ENCODE measurements at places on chromosomes 2 and 18.

GRCh38 chr2:18396329-18397010 is 164.0 kb downstream of the RDH14 start:
- DNase-seq, result no peak

GRCh38 chr18:48462510-48462909 is 53.3 kb upstream of the ZBTB7C start:
- no peak for DNase-seq

DNA sequence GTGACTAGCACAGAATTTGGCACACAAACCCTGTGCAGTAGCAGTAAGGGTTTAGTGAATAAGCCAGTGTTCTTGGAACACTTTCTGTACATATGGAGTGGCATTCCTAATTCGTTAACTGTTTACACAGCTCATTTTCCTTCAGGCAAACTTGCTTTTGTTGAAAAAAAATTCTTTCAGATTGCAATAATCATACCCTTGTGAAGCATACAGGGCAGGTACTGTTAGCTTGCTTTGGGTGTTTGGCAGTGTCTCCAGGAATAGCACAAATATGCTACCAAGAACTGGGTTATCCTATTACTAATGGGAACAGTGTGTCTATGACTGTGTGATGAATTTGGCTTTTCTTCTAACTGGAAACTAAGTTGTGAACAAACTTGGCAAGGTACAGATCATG is 33.4 kb downstream of the UGP2 start:
- DNase-seq, result no peak

GRCh38 chr2:120805011-120805410 is 69.3 kb downstream of the GLI2 start:
- no peak for DNase-seq

DNA sequence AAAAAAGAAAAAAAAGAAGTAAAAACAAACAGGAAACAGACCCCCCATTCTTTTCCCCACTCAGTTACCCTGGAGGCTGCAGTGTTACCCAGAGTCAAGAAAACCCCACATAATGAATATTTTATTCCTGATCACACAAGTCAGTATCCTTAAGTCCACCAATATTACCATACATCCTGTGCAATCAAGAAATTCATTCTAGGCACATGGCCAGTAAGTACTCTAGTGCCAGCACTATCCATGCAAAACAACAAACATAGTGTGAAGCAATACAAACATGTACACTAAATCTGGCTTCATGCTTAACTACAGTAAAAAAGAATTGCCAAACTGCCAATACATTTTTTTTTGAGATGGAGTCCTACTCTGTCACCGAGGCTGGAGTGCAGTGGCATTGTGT is 111.6 kb downstream of the FAM168B start:
- no peak for DNase-seq

DNA sequence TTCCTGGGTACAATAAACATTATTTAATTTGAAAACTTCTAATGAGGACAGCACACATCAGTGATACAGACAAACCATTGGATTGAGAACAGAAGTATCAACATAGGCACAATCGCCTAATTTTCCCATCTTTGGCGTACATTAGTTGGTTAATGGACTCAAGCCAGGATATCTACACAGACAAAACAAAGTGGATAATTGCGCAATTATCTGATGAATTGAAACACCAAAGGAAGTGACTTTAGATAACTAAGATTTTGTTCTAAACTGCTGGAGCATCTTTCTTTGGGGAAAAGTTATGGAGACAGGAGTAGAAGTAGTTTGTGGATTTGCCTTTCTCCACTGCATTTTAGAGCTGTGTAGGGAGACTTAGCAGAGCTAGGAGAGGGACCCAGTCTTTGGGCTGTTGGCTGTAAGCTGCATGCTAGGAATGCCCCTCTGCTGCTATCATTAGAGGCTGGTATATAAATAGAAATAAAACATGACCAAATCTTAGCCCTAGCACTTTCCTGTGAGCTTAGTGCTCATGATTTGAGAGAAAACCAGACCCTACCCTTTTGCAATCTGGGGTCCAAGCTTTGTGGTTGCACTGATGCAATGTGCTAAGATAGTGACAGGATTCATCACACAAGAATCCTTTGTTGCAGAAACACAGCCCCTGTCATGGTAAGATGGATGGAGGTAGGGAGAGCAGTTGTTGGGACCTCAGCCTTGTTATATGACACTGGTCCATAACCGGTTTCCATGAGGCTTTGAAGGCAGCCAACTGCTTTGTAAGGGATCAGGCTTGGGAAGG is 264.5 kb upstream of the PIK3C3 start:
- no peak for DNase-seq

DNA sequence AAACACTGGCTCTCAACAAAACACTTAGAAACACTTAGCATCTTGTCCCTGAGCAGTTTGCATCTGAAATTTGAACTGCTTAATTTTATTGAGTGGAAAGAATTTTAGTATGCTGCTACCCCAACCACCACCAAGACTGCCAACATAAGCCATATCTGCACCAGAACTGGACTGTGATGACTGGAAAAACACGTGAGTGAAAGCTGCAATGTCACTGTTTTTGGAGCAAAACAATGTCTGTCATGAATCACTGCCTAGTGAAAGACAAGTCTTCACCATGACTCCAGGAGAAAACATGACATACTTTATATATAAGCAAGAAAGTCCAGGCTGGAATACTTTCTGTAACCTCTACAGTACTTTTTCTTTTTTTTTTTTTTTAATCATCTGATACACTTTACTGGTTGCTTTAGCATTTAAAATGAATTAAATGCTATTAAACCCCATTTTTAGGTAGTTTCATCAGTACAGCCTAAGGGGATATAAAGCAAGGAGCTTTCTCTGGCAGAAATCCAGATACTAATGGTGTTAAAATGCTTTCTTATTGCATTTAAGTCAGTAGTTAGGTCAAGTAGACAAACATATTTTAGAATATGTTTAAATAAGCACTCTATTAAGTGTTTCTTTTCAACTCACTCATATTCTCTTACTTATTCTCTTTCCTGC is 2129.4 kb upstream of the PIK3C3 start:
- DNase-seq, result no peak

GRCh38 chr2:148812306-148812705 is 62.7 kb upstream of the KIF5C start:
- no peak for DNase-seq
